ENCODE measurements at places on chromosomes 16 and 17.

- no peak for DNase-seq
These were observed 145.9 kb downstream of the BCAS3 start for GRCh38 chr17:60823515-60823914.

DNA sequence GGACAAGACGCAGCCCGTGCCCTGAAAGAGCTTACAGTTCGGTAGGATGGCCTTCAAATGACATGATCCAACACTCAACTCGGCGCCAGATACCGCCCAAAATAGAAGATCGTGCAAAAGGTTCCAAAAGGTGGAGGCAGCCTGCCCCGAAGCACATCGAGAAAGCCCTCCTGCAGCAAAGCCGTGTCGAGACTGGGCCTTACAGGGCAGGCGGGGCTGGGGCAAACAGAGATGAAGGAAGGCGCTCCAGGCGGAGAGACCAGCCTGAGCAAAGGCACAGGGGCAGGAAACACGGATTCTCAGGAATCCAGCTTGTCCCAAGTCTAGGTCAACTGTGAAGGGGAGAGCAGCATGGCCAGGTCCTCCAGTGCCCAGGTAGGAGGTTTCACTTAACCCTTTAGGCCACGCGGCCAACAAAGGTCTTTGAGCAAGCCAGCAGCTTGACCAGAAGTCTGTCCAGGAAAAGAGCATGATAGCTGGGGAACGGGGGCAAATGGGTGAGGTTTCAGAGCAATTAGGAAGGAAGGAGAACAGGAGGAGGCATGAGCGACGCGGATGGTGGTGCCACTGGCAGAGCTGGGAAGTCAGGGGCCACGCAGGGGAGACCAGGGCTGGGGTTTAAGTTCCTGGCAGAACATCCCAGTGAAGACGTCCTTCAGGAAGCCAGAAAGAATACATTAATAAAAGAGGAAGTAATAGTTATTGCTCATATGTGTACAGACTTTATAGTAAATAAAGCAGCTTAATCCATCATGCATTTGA, 21.2 kb upstream of the EIF1 start:
- DNase-seq = no peak

DNA sequence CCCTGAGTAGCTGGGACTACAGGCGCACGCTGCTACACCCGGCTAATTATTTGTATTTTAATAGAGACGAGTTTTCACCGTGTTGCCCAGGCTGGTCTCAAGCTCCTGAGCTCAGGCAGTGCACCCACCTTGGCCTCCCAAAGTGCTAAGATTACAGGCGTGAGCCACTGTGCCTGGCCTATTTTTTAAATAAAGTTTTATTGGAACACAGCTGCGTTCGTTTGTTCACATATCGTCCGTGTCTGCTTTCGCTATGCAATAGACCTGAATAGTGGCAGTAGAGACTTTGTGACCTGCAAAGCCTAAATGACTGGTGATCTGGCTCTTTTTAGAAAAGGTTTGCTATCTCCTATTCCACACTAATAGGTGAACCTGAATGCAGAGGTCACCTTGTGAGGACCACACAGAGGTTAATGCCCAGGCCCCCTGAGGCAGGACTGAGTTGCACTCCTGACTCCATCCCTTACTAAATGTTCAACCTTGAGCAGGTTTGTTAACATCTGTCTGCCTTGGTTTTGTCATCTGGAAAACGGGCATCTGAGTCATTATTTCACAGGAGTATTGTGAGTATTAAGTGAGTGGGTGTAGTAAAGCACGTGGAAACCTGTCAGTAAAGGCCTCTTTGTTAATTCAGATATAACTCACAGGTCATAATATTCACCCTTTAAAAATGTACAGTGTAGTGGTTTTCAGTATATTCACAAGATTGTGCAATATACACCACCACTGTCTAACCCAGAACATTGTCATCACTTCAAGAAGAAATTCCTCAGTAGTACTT, 157.5 kb upstream of the CACNG5 start:
- DNase-seq = no peak

DNA sequence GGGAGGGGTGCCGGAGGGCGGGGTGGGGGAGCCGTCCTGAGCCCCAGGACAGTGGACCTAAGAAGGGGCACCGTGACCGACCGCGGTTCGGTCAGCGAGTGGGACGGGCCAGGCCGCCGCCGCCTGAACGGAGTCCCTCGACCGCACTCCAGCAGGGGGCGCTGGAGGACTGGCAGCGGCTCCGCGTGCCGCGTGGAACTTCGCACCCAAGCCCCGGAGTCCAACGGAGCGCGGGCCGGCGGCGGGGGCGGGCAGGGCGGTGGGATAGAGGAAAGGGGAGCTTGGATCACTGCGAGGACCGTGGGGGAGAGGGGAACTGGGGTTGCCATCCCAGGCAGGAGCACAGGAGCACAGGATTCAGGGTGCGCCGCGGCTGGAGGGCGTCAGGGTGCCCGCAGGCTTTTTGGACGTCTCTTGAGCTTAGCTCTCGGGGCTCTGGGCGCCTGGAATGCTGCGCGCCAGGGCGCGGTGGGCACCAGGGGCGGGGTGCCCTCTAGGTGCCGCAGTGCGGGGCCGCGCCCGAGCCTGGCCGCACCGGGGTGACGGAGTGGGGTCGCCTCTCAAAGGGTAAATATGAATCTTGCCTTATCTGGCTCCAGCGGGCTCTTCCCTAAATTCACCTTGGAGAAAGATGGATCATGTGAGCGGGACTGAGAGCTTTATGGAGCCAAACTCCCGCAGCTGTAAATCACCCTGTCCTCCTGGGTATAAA, 379 bp upstream of the OTOP2 start:
- peak; percentile 17 for DNase-seq

- DNase-seq = no peak
These were observed 234.8 kb upstream of the RPL38 start for GRCh38 chr17:73968680-73969079.

DNA sequence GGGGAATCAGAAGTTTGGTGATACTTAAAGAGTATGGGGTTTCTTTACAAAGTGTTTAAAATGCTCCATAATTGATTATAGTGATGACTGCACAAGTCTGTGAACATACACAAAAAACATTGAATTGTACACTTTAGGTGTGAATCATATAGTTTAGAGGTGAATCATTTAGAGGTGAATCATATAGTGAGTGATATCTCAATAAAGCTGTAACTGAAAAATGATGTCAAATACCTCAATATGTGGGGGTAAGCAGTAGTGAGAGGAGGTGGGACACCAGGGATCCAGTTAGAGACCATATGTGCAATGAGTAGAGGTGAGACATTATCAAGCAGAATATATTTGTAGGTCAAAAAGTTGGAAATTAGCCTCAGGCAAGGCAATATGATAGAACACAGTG, 264.5 kb downstream of the PMP22 start:
- no peak for DNase-seq

DNA sequence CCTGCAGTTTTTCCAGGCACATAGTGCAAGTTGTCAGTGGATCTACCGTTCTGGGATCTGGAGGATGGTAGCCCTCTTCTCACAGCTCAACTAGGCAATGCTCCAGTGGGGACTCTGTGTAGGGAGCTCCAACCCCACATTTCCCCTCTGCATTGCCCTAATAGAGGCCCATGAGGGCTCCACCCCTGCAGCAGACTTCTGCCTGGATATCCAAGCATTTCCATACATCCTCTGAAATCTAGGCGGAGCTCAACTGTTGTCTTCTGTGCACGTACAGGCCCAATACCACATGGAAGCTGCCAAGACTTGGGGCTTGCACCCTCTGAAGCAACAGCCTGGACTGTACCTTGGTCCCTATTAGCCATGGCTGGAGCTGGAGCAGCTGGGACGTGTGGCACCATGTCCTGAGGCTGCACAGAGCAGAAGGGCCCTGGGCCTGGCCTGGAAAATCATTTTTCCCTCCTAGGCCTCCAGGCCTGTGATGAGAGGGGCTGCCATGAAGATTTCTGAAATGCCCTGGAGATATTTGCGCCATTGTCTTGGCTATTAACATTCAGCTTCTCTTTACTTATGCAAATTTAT, 10.9 kb upstream of the MILR1 start:
- DNase-seq = no peak

DNA sequence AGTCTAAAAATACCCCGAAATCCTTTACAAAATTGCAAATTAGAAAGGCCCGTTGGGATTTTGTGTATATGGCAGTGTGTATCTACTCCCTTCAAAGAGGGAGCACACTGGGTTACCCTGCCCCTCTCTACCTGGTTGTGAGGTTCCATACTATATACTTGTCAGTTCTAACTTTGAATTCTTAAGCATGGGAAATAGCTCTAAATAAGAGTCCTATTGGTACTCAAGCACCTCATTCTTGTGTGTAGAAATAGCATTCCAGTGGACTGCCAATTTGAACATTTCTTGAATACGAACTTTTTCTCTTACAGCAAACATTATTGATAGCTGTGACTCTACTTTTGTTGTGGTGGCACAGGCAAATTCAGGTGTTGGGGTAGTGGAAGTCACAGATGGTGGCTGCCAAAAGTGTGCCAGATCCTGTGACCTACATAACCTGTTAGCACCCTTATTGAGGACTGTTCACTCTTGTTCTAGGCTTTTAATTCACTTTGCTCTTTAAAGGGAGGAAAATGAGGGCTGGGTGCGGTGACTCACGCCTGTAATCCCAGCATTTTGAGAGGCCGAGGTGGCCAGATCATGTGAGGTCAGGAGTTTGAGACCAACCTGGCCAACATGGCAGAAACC, 16.1 kb downstream of the ESRP2 start:
- no peak for DNase-seq

DNA sequence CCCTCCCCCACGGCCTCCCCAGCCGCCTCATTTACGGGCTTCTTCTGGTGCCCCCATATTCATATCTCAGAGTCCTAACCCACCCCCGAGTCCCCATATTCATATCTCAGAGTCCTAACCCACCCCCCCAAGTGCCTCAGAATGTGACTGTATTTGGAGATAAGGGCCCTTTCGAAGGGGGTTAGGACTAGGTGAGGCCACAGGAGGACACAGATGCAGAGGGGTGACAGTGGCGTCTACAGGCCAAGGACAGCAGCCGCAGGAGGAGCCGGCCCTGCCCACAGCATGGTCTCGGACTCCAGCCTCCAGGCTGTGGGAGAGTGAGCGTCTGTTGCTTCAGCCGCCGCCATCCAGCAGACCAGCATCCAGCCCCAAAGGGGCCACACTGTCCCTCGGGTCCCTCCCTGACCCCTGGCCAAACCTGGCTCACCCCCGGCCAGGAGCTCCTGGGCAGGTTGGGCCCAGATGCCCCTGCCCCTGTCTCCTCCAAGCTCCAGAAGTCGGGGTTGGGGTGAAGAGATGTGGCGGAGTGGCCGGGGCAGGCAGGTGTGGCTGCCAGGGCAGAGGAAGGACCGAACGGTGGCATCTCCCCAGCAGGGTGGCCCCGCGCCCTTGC, 25.5 kb downstream of the CACNA1H start:
- no peak for DNase-seq

- DNase-seq = peak; percentile 45
These were observed 35.7 kb downstream of the KANSL1 start for GRCh38 chr17:46157443-46158062.

DNA sequence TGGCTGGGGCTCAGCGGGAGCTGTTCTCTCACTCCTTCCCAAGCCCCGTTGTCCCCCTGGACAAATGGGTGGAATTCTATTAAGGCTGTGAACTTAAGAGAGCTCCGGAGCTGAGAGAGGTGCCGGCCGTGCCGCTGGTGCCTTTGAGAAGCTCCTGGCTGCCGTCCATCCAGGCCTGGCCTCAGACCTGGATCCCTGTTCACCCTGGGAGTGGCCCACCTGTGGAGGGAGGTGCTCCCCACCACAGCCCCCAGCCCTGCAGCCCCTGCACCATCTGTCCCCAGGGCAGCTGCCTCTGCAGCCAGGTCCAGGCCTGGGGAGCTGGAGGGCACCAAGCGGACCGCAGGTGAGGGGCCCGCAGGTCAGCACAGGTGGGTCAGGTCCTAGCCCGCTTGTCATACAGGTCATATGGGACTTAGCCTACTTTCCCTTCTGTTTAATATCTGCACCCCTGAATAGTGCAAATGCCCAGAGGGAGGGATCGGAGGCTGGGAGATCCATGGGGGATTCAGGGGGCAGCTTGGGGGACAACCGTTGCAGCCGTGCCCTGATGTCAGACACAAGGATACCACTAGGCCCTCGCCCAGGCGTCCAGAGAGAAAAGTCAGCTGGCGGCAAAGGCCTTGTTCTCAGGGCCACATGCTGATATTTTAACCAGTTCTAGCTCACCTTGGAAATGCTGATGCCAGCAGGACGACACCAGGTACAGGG, 15.2 kb upstream of the METRNL start:
- no peak for DNase-seq

- DNase-seq = no peak
These were observed 33.4 kb upstream of the ARL4D start for GRCh38 chr17:43365356-43365755.

- no peak for DNase-seq
These were observed 60.8 kb downstream of the TMEM235 start for GRCh38 chr17:78291944-78292910.

DNA sequence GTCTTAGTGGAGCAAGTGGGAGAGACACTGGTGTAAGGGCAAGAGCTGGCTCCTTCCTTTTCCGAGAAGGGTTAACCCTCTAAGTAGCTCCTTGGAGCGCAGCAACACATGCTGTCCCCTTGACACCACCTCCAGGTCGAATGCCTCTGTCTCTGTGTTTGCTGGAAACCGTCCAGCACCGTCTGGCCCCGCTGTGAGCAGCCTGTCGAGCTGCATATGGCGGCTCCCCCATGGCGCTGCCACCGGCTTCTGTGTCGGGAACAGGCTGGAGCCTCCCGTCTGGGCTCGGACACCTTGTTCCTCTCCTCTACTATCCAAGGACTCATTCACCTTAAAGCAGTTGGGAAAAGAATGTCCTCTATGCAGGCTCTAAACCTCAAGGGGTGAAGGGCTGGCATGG, 28.9 kb upstream of the WSCD1 start:
- no peak for DNase-seq

DNA sequence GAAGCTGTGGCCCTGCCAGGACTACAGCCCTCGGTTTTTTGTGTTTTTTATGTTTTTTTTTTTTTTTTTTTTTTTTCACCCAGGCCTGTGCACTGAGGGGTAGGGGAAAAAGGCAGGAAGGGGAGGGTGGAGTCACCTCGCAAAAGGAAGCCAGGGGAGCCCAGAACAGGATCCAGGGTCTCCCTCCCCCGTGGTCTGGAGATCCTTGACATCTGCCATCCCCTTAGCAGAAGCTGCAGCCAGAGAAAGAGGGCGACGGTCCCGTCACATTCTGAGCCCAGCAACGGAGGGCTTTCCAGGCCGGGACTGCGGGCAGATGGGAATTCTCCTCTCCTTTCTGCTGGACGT, 29.1 kb upstream of the PHOSPHO1 start:
- DNase-seq = no peak

GRCh38 chr17:81000631-81001357, 9.2 kb downstream of the CHMP6 start:
- no peak for DNase-seq

DNA sequence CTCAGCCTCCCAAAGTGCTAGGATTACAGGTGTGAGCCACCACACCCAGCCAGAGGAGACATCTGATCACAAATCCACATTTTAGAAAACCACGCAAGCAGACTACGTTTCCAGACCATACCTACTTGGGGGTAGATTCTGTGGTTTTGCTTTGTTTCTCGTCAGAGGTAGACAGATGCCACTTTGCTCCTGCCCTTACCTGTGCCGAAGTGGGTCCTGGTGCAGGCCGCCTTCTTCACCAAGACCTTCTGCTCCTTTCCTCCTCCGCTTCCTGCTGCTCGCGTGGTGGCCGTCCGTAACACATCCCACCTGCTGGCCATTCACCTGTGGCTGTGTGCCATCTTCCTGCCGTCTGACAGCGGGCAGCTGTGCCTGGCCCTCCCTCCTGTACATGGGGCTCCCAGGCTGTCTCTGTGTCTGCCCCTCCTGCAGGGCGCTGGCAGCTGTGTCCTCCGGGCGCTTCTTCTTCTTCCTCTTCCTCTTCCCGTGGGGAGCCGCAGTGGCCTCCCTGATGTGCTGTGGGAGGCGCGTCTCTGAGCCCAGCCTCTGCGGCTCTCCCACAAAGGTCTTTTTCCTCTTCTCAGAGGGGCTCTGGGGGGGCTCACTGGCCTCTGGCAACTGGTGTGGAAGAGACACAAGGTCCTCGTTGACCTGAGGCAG, 21.2 kb upstream of the CYTH1 start:
- DNase-seq = no peak

Measured in lung (tissue), 17 donors.